ENCODE measurements at places on chromosomes 7 and 10.

GRCh38 chr7:26379711-26380110 lies 88.0 kb downstream of the SNX10 start:
- DNase-seq = no peak

DNA sequence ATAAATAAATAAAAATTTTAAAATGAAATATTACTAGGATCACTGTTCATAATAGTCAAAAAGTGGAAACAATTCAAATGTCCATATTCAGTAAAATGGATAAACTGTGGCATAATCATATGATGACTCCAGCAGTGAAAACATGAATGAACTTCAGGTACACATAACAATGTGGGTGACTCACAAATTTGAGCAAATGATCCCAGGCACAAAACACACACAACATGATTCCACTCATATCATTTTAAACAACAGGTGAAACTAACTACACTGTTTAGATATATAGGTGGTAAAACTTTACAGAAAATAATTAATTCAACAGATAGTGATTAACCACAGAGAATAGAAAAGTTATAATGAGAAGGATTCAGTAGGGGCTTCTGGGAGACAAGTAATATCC lies 14.7 kb upstream of the SAMD8 start:
- DNase-seq = no peak

- no peak for DNase-seq
These were observed 73.5 kb downstream of the ZRANB1 start for GRCh38 chr10:125015356-125015944.

DNA sequence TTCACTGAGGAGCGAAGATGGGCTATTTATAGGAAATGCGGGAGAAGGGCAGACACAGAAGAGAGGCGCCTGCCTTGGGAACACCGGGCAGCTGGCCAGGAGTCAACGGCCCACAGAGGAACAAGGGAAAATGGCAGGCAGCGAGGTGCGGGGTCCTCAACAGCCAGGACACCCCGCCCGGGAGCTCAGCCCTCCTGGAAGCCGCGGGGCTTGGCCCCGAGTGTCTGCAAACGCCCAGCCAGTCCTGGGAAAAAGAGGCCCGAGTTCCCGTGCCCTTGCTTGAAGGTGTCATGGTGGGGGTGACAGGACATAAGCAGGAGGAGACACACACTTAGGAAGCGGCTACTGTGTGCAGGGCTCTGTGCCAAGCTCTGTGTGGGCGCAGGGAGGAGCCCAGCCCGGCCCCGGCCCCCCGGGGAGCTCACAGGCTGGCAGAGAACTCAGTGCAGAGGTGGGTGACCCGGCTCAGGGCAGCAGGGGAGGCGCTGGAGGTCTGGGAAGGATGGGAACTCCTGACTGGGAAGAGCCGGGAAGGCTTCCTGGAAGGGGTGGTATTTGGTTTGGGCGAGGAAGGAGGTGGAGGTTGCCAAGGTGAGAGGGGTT lies 79.9 kb downstream of the ELFN1 start:
- DNase-seq = no peak

DNA sequence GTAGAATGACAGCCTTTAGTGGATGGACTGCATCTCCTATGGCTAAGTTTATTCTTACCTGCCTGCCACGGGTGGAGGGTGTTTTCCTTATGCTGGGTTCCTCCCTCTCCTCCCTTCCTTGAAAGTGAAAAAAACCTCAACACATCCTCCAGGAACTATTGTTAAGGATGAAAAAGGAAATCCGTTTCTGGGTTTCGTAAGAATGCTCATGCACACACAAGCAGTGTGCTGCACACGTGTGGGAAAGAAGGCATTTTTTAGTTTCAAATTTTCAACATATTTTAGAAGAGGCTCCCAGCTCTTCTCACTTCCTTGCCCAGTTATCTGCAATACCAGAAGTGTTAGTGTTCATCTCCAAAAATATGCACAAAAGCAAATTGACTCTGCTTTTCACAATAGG lies 90.6 kb downstream of the FAM171A1 start:
- DNase-seq = no peak

- DNase-seq = no peak
These were observed 96.4 kb downstream of the CARD11 start for GRCh38 chr7:2947058-2947780.

- no peak for DNase-seq
These were observed 195.0 kb downstream of the GPR37 start for GRCh38 chr7:124570558-124570957.

GRCh38 chr7:147106746-147107145 lies 990.1 kb downstream of the CNTNAP2 start:
- DNase-seq = no peak

- DNase-seq = no peak
These were observed 17.1 kb downstream of the IKZF1 start for GRCh38 chr7:50321487-50322067.

DNA sequence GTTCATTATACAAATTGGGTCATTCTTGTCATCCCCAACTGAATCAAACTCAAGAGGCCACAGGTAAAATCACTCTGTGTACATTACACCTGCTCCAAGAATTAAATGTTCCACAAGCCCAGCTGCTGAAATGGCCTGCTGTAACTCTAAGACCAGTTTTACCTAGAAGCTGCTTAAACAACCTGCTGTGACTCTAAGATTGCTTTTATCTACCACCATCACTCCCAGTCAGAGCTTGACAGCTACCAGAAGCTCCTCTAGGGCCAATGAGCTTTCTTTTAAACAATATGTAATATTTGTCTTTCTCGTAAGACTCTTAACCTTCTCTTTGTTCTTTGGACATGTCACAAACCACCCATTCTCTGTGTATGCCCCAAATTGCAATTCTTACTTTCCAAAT lies 141.8 kb upstream of the LRGUK start:
- DNase-seq = no peak

- DNase-seq = no peak
These were observed 49.9 kb upstream of the UCN3 start for GRCh38 chr10:5314840-5315239.

DNA sequence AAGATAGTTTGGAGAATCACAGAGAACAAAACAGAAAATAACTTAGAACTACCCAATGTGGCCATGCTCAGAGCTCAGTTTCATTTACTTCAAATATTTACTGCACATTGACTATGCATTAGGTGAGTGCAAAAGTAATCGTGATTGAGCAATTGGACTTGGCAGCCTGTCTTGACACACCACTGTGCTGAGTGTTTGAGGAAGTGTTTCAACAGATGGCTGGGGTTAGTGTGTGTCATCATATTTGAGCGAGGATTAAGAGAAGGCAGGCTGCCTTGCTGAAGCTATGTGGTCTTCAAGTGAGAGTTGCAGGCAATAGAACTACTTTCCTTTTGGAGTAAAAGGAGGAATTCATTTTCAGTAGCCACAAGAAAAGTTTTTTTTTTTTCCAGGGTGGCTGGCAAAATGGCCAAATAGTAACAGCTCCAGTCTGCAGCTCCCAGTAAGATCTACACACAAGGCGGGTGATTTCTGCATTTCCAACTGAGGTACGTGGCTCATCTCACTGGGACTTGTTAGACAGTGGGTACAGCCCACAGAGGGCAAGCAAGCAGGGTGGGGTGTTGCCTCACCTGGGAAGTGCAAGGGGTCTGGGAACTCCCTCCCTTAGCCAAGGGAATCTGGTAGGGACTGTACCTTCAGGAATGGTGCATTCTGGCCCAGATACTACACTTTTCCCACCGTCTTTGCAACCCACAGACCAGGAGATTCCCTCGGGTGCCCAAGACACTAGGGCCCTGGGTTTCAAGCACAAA lies 37.6 kb downstream of the AKR1C4 start:
- DNase-seq = peak; percentile 84

DNA sequence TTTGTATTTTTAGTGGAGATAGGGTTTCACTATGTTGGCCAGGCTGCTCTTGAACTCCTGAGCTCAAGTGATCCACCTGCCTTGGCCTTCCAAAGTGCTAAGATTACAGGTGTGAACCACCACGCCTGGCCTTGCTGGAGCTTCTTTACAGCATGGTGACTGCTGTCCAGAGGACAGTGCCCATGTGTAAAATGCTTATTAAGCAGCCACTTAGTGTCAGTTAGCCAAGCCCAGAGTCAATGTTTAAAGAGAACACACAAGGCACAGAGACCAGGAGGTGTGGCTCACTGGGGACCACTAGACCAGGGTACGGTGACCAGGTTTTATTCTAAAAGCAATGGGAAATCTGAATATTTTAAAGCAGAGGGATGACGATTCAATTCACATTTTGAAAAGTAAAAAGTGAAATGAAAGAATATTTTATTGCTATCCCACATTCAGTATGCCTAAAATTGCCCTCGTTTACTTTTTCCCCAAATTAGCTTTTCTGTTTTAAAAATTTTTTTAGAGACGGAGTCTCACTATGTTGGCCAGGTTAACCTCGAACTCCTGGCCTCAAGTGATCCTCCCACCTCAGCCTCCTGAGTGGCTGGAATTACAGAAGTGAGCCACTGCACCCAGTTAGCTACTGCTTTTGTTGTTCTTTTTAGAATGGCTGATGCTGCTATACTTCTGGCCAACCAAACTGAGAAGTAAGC lies 172.8 kb downstream of the NRP1 start:
- DNase-seq = no peak

- peak; percentile 40 for DNase-seq
These were observed 669 bp upstream of the AP5Z1 start for GRCh38 chr7:4774658-4775249.

DNA sequence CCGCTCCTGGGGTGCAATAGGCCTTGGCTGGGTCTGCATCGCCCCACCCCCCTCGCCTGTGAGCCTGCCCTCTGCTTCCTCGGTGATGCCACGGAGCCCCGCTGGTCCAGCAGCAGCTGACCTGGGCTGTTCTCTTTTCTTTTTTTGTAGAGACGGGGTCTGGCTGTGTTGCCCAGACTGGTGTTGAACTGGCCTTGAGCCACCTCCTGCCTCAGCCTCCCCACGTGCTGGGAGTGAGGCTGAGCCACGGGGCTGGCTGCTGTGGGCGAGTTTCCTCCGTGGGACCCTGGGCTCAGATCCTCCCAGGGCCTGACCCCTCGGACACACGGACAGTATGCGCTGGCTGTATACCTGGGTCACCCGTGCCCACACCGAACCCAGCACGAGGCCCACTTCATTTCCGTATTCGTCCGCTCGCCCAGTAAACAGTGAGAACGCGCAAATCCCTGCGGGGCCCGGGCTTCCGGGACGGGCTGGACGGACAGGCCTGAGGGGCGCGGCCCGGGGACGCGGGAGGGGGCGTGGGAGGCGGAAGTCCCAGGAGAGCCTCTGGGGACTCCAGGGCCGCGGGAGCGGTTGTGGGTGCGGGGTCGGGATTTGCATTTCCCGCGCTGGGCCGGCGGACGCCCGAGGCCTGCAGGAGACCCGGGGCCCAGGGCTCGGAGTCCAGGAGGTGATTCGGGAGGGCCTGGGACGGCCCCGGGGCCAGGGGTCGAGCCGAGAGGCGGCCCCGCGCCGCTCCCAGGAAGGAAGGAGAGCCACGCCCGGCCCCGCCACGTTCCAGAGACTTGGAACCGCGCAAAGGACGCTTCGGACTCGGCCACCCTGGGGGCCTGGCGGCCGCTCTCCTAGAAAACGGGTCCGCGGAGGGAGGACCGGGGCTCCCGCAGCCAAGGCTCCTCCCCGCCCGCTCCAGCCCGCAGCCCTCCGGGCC lies 57.7 kb upstream of the DNAJB6 start:
- no peak for DNase-seq

DNA sequence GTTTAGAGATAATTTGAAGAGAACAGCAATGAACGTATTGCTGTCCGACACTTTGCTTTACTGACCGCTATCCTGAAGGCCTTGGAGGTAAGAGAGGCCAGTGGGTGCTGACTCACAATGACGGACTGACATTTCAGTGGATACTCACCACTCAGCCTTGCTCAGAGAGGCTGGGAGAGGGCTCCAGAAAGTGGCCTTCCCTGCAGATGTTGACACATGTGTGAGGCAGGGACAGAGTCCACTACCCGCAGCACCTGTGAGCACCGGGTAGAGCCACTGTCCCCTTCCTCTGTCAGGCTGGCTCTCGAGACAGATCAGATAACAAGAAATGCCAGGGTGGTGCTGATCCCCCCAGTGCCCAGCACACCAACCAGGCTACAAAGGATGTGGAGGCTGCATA lies 75.0 kb downstream of the GPR26 start:
- no peak for DNase-seq

GRCh38 chr10:79268161-79268601 lies 79.1 kb upstream of the PPIF start:
- DNase-seq = no peak

GRCh38 chr7:120582916-120583315 lies 275.0 kb downstream of the TSPAN12 start:
- no peak for DNase-seq

DNA sequence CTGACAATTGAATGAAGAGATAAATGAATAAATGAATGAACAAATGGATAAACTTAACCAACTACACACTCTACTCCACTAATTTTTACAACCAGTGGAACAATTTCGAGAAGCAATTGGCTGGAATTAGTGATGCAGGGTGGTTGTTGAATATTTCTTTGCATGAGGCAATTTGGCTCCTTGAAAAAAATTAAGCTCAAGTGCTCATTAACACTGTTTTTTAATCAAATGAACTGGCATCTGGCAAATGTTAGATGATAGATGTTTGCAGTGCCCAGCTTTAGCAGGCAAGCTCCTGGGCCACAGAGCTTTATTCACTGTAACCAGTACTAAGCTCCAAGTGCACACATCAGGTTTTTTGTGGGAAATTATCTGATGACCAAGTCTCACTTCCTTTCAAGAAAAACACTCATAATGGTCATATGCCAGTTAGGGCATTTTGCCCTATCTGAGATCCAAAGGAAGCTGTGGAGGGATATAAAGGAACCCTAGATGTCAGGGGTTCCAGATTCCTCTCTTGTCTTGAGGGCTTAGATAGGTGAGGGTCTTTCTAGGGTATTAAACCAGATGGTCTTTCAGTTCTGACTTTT lies 16.4 kb upstream of the ADD3 start:
- no peak for DNase-seq

DNA sequence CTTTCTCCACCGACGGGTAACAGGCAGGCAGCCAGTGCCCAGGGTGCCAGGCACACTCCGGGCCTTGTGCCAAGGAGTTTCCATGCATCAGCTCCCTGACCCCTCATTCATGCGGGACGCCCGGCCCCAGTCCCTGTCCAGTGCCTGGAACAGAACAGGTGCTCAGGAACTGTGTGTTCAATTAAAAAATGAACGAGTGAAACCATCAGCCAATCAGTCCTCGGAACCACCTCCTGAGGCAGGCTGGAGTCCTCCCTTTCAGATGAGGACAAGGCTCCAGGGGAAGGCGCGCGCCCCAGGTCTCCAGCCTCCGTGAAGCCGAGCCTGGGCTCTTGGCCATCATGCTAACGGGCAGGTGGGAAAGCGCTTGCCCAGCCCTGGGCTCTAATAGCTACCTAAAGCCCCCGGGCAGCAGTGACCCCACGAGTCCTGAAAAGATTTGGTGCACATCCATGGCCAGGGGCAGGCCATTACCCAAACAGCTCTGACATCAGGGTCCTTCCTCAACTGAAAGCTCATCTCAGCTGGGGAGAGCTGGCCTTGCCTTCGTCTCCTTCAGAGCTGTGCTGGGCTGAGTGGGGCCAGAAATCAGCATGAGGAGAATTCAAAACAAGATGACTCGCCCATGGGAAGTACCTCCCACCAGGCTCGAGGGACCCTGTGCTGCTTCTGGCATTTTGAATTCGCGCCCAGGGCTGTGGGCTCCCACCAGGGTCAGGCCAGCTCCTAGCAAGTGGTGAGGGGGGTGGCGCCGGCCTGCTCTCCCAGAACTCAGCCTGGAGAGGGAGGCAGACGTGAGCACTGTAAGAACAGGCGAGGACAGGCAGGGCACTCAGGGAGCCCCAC lies 200.5 kb downstream of the MAD1L1 start:
- DNase-seq = peak; percentile 42

GRCh38 chr7:22430457-22430856 lies 69.5 kb downstream of the STEAP1B start:
- DNase-seq = peak; percentile 92
